M059J (cell line): ENCODE measurements at places on chromosomes 4 and X.
A peak's percentile ranks its signal among the peaks of the same experiment; 100 is the strongest.

- peak; percentile 17 for DNase-seq
Measured at GRCh38 chr4:39259571-39260330, 77.4 kb downstream of the WDR19 start.

GRCh38 chrX:38959736-38960135 lies 158.5 kb downstream of the MID1IP1 start:
- DNase-seq: no peak

GRCh38 chr4:26468977-26469376 lies 21.3 kb downstream of the CCKAR start:
- DNase-seq: no peak

DNA sequence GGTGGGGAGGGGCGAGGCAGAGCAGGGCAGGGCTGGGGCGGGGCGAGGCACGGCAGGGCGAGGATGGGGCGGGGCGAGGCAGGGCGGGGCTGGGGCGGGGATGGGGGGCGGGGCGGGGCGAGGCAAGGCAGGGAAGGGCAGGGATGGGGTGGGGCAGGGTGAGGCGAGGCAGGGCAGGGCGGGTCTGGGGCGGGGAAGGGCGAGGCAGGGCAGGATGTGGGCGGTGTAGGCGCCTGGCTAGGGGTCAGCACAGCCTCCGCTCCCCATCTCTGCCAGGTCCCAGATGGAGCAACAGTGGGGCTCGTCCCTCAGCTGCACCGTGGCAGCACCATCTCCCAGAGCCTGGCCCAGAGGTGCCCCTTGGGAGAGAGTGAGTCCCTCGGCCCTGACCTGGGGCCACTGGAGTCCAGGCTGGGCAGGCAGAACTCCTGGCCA lies 4.2 kb upstream of the SRPK3 start:
- no peak for DNase-seq

GRCh38 chr4:113147498-113148111 lies 98.2 kb downstream of the ANK2 start:
- DNase-seq: no peak

GRCh38 chrX:66872771-66873170 lies 233.9 kb upstream of the EDA2R start:
- DNase-seq: no peak

- DNase-seq: peak; percentile 41
Measured at GRCh38 chrX:38870361-38870895, 69.2 kb downstream of the MID1IP1 start.

DNA sequence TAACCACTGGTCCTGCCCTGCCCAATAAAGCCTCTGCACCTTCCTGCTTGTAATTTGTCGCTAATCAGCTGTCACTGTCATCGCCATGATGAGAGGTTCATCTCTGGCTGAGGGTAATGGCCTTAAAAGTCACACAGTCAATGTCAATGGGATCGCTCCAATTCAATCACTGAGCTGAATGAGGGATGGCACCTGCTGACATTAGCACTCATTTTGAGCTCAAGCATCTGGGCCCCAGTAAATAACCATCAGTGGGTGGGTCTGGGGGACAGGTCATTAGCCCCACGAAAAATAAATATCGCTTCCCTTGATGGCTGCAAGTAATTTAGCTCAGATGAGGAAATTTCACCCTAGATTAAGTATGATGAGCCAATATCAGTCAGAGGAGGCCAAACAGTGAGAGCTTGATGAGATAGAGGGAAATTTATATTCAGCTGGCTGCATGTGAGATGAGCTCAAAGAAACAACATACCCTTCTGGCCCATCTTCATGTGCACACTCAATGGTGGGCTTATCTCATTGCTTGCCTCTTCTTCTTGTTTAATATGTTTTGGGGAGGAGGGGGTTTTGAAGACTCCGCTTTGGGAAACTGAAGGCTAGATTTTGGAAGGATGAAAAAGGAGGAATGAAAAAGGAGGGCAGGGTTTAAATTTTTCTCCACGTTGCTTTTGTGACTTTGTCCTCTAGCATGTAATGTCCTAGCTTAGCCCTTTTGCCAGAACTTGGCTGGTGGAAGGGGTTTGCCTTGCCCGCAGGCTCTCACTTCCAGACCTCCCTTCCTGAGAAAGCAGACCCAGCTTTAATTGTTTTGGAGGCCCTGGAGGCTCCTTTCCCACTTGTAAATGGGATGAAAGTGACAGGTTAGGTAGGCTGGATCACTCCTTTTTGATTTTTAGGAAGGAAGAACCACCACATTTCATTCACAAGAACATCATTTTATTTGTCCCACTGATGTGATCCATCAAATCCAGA lies 84.8 kb upstream of the PAQR3 start:
- no peak for DNase-seq

GRCh38 chr4:153114771-153115321 lies 89.4 kb upstream of the TRIM2 start:
- DNase-seq: peak; percentile 91

- DNase-seq: no peak
Measured at GRCh38 chr4:16142598-16143310, 58.9 kb upstream of the PROM1 start.

DNA sequence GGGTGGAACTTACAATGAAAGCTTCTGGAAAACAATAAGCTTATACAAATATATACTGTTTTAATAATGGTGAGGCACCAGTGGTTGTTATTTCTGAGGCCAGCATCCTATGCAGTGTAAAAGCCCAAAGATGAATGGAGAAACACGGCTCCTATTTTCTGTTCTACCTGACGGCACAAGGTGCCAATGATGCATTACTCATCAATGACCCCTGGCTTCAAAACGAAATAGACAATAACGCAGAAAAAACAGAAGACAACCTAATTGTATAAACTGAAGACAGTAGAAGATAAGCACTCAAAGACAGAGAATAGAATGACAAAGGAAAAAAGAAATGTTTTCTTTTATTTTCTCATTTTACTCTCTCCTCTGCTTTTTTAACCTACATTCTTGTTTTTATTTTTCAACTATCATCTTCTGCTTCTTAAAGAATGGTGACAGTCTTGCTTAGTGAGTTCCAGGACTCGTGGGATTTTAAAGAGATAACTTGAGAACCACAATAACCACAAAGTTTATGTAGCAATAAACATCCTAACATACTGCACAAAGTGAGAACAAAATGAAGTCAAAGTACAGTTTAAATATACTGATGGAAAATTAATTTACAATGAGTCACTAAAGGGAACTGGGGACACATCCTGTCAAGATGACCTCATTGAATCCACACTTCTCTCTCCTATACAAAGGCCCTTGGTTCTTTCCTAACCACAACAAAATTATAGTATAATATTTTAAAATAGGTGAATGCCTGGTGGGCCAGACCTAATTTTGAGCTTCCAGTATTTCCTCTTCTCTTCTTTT lies 169.8 kb downstream of the BTC start:
- DNase-seq: peak; percentile 92

GRCh38 chr4:6277139-6277802 lies 7.6 kb downstream of the WFS1 start:
- DNase-seq: no peak

DNA sequence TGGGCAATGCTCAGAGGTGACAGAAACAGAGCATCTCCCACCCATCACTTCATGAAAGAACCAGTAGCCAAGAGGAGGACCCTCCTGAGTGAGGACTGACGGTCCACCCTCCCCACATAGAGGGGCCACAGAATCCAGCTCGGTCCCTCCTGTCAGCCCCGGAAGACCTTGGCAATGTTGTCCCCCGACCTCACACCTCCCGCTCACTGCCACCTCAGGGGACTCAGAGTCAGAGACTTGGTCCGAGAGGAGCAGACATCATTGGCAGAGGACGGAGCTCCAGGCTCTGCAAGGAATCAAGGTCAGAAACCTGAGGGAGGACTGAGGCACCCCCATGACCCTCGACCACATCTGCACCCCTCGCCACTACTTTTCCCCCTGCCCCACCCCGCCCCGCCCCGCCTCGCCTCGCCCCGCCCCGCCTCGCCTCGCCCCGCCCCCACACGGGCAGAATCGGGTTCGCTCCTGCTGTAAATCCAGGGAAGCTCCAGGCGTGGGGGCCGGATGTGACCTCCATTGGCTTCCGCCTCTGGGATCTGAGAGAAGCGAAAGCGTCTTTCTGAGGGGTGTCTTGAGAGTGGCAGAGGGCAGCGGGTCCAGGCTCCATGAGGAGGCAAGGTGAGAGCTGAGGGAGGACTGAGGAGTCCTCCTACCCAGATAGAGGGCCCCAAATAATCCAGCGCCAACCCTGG lies at the start of gene MAGEA11:
MAGEA11 (plus strand) TSS at position 516 of the 692 bp plus-strand sequence. CDS start 1,100 bp downstream, outside the sequence.
- no peak for DNase-seq

GRCh38 chrX:54482839-54483593 lies 13.0 kb downstream of the FGD1 start:
- no peak for DNase-seq

DNA sequence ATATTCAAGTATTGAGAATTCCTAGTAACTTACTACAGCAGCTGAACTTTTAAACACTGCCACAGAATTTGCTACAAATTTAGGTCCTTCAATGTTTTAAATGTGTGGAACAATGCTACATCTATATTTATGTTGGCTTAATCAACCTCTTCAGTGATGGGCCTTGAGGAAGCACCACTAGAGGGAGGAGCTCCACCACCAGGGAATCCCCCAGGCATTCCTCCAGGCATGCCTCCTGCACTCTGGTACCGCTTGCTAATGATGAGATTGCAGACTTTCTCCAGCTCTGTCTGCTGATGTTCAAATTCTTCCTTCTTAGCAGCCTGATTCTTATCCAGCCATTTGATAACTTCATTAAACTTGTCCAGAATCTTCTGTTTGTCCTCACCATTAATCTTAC lies 190.8 kb downstream of the HTR2C start:
- DNase-seq: peak; percentile 9

DNA sequence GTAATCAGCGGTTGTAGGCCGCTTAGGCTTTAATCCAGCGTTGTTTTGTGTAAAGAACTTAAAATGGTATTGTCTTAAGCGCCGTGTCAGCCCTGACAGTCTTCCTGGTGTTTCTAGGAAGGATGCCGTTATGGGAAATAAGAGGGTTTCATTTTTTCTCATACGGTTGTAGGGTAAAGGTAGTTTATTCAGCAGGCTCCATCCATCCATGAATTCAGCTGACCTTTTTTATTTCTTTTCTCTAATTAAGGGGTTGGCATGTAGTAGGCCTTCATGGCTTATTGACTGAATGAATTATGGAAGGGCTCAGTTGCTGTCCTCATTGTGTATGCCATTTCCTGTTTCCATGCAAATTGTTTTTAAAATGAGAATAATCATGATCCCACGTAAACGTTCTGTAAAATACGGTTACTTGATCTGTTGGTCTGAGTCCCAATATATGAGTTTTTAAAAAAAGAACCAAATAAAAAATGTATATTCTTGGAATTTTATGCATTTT lies 693 bp downstream of the OCIAD1 start:
- peak; percentile 19 for DNase-seq

DNA sequence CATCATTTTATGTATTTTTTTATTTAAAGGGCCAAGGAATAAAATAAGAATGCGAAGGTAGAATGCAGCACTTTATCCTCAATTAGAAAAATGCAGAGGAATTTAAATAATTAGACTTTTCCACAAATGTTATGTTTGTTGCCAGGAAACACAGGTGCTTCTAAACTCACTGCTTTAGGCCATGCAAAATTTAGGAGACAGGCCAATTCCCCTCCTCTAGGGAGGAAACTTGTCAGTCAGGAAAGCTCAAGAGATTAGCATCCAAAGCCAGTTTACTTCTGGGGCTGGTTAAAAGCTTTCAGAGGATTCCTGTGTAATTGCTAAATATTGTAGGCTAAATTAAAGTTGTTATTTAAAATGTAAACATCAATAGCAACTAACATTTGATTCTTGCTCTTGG lies 124.5 kb downstream of the DMD start:
- DNase-seq: no peak

- no peak for DNase-seq
Measured at GRCh38 chr4:71683309-71683708, 100.6 kb downstream of the GC start.

GRCh38 chrX:134911348-134911747 lies 79.4 kb upstream of the SMIM10 start:
- DNase-seq: no peak

- no peak for DNase-seq
Measured at GRCh38 chrX:40462795-40463194, 118.0 kb upstream of the ATP6AP2 start.

- DNase-seq: no peak
Measured at GRCh38 chr4:7154351-7154981, 37.9 kb upstream of the SORCS2 start.

DNA sequence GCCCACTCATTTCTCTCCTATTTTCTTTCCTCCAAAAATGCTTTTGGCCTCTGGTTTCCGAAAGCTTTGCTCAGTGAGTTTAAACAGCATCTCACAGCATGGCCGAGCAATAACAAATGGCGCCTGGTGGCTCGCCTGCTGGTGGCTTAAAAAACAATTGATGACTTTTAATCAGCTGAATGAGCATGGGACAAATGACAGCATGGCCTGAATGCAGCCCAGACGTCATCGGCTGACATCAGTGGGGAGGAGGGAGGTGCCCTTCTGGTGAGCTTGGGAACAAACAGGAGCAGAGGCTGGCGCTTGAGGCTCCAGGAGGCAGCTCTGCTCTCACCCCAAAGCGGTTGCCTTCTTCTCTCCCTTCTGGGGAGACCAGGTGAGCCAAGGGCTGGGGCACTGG lies 286.4 kb downstream of the BCOR start:
- DNase-seq: no peak

DNA sequence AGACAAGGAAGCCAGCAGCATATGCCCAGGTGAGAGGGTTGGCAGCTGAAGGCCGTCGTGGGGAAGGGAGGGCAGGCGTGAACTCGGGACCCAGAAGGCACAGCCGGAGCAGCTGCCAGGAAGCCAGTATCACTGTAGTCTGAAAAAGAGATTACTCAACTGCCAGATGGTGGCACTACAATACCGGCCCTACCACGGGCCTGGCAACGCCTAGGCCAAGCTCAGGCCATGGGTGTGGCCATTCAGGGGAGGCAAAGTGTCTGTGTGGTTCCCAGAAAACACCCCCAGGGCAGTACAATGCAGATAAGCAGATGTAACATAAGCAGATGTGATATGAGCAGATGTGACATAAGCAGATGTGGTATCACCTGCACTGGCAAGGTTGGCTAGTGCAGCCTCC lies 236.0 kb downstream of the AFAP1 start:
- DNase-seq: no peak

GRCh38 chrX:56978172-56978571 lies 17.2 kb downstream of the SPIN3 start:
- DNase-seq: peak; percentile 66

DNA sequence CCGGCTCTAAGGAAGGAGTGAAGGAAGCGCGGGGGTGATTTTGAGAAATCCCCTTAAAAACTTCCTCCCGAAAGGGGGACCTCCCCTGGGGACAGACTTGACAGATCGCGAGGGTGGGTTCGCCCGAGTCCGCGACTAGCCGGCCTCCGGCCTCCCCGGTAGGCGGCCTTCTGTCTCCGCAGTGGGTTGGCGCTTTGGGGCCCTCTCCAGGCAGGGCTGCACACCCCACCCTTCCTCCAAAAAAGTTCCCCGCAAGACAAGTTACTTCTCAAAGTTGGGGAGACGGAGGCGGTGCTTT lies 24.8 kb downstream of the HOPX start:
- no peak for DNase-seq

GRCh38 chrX:49250066-49250465 lies 14.4 kb downstream of the FOXP3 start:
- no peak for DNase-seq

- no peak for DNase-seq
Measured at GRCh38 chrX:133985164-133985966, at the start of gene GPC3. Gene GPC3 (minus strand): TSS chrX:133985594.

- no peak for DNase-seq
Measured at GRCh38 chrX:40392599-40392998, 188.2 kb upstream of the ATP6AP2 start.

- peak; percentile 62 for DNase-seq
Measured at GRCh38 chrX:29661290-29661689, 554.1 kb upstream of the MAGEB2 start.
